NCI-H2081 treated with DMSO at 0.1 percent for 48 hours (cell line): ENCODE measurements at places on chromosomes 3 and 15.

GRCh38 chr3:178388473-178388872 is 147.8 kb upstream of the KCNMB2 start:
- no peak for DNase-seq

DNA sequence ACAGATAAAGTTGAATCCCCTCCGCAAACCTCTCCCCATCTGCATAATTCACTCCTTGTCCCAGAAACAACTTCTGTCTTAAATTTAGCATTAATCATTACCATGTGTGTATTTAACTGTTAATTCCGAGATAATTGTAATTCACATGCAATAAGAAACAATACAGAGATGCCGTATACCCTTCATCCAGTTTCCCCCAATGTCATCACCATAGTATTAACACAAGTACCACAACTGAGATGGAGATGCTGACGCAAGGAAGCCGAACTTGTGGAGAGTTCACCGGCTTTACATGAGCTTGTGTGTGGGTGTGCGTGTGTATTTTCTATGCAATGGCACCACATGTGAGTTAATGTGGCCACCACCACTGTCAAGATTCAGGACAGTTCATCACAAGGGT is 39.6 kb upstream of the SEC13 start:
- no peak for DNase-seq

GRCh38 chr3:10722911-10723310 is 93.1 kb upstream of the SLC6A11 start:
- no peak for DNase-seq

GRCh38 chr3:20322085-20322484 is 136.1 kb upstream of the SGO1 start:
- no peak for DNase-seq
